ENCODE measurements at places on chromosomes 2 and 18. TPM values are rescaled to one million over a fixed set of nuclear protein-coding genes. Genes with fewer than 3 reads are reported as not detected.

The ARHGAP28 gene
- 9.1 TPM for total RNA-seq

The PPP4R3B gene
- total RNA-seq = 75.8 TPM

DNA sequence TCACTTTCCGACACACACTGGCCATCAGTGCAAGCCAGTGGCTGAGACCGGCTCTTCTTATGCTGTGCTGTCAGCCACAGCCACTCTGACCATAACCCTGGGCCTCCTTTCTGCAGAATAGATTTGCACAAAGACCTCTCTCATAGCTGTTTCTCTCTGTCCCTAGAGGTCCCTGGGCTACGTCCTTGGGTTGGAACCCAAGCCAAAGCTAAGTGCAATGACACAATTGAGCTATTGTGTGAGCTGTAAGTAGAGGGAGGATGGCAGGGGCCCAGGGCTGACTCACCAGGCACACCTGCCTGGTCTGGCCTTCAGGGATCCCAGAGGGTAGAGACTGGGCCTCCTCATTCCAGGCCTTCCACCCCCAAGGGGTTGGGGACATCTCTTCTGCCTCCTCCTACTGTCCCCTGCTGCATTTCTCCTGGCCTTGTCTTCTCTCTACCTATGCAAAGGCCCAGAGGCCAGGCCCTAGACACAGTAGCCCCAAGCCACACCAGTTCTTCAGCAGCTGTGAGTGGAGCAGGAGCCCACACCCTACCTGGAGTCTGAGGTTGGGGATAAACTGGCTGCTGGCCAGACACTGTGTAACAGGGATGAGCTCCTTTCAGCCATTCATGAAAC is 174.6 kb downstream of the NCK2 start:
- peaks cover 5% of the 10 kb centered on the region for H3K4me1 ChIP-seq
- H3K4me3 ChIP-seq = no peak overlapping the region
- no peaks in the 10 kb centered on the region for H3K27me3 ChIP-seq
- DNase-seq = no peak
- H3K36me3 ChIP-seq = no peaks in the 10 kb centered on the region
- H3K27ac ChIP-seq = no peak overlapping the region

- H3K4me1 ChIP-seq = no peaks in the 10 kb centered on the region
- DNase-seq = no peak
- H3K27ac ChIP-seq = no peak overlapping the region
- H3K4me3 ChIP-seq = no peak overlapping the region
- H3K27me3 ChIP-seq = no peaks in the 10 kb centered on the region
- H3K36me3 ChIP-seq = no peaks in the 10 kb centered on the region
These were observed 16.2 kb downstream of the CCDC88A start for GRCh38 chr2:55403256-55403998.

GRCh38 chr2:129187343-129187742 is 792.1 kb upstream of the RAB6C start:
- H3K4me1 ChIP-seq = no peaks in the 10 kb centered on the region
- H3K36me3 ChIP-seq = no peaks in the 10 kb centered on the region
- no peak overlapping the region for H3K4me3 ChIP-seq
- no peak for DNase-seq
- no peak overlapping the region for H3K27ac ChIP-seq
